ENCODE measurements at places on chromosomes 3 and 15. TPM values are rescaled to one million over a fixed set of nuclear protein-coding genes. Genes with fewer than 3 reads are reported as not detected.

Gene KBTBD13
- not detected for total RNA-seq

Gene CD200R1
- total RNA-seq, result not detected

Gene CHRM5
- total RNA-seq, result 0.75 TPM

Gene DNAH12
- under 0.01 TPM for total RNA-seq

All from uterine smooth muscle cell (primary cell).